GF-D8 (cell line): ENCODE measurements at places on chromosomes 11 and 22.
A peak's percentile ranks its signal among the peaks of the same experiment; 100 is the strongest.

DNA sequence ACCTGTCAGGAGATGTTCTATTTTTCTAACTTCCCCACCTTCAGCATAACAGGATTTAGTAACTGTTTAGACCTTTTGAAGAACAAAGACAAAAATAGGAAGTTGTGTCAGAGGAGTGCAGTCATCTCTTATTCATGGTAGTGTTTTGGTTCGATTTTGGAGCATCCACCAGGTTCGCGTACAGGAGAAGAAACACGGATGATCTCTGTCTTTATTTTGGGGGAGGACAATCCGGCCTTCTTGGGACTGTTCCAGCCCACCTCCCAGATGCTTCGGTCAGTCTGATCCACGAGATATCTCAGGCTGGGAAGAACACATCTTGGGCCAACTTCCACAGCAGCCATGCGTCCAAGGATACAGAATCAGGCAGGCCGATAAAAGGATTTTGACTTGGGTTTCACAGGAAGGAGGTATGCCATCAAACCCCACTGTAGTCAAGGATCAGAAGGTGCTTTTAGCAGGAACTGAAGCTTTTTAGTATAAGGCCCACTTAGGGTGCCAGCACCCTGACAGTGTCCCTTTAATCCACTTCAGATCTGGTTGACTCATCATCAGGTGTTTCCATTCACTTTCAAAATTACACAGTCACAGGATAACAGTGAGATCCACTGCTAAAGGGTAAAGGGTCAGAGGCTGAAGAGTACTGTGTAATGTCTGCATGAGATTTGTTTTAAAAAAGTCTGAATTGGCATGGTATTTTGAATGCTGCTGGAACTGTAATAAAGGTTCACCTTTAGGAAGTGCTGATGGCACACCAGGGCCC lies 16.5 kb downstream of the PATZ1 start:
- no peak for DNase-seq

DNA sequence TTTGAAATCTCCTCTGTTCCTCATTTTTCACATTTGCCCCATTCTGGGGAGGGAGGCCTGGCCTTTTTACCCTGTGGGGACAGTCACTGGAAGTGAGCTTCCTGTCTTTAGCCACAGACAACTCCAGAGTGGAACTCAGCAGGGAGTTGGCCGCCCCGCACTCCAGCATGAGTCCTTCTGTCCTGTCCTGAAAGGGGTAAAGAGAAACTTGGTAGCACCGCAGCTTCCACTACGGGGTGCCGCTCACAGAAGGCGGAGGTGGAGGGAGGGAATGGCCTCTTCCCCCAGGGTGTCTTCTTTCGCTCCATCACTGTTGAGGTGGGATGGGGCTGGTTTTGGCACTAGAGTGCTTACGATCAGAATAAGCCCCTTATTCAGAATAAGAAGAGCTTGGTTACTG lies 132.2 kb downstream of the ST3GAL4 start:
- DNase-seq, result no peak

- DNase-seq, result no peak
Measured at GRCh38 chr22:30411780-30412179, 13.8 kb upstream of the MTFP1 start.

GRCh38 chr22:39457198-39457555 lies 365 bp downstream of the MGAT3 start:
- no peak for DNase-seq

DNA sequence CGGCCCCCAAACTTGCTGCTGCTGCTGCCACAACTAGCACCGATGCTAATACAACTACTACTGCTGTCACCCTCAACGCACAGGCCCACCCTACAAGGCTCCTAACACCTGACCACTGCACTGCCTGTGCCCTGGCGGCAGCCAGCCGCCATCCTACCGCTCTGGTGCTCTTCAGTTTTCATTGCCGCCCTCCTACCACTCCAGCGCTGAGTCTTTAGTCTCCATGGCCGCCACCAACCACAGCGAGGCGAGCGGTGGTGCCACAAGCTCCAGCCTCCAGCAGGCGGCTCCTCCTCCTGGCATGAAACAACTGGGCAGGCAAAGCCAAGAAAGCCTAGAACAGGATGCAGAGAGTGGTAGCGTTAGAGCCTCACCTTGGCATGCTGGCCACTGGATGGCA lies 5.0 kb upstream of the RFPL3 start:
- DNase-seq, result no peak

- DNase-seq, result no peak
Measured at GRCh38 chr22:44003405-44004103, 20.5 kb upstream of the PARVB start.

DNA sequence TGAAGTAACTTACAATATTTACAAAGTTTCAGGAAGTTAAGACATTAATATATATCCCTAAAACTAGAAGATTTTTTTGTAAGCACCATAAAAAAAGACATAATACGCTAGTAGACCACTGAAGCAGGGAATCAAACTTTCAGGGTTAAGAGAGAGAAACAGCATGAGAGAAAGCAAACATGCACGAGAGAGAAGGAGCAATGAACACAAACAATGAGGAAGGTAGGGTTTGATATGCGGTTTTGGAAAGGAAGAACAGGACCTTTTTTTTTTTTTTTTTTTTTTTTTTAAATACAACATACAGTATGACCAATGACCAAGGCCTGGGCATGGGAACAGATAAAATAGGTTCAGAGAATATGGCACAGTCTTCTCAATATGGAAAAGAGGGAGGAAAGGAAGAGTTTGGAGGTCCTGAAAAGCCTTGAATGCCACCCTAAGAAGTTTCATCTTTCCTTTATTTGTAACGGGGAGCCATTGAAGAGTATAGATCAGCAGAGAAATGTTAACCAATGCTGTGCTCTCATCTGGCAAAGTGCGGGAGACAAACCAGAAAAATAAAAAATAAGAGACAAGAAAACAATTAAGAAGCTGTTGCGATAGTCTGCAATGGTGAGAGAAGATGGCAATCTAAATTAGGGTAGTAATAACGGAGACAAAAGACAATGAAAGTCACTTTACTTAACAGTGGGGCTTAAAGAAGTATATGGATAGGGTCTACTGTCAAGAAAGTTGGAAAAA lies 101.0 kb downstream of the USP35 start:
- peak; percentile 83 for DNase-seq

DNA sequence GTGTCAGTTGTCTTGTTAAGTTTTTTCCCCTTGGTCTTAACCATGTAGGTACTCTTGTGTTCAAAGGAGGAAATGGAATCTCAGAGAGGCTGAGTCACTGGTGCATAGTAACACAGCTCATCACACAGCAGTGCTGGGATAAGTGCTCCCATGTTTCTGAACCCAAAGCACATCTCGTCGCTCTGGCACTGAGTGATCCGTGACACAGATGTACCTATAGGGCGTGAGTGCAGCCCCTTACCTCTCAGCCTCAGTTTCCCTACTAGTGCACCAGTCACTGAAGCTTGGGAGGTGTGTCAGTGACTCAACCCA lies 234.0 kb downstream of the ST3GAL4 start:
- no peak for DNase-seq

DNA sequence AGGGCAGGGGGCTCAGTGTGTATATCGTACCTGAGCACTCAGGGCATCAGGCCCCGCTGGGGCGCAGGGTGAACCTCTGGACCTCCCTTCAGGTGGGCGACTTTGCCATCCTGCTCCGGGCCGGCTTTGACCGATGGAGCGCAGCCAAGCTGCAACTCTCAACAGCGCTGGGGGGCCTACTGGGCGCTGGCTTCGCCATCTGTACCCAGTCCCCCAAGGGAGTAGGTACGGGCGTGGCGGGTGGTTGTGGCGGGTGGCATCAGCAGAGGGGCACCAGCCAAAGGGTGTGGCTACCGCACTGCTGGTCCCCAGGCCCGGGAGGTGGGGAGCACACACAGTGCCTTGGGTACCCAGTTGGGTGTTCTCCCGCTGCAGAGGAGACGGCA lies 6.3 kb downstream of the SLC39A13 start:
- no peak for DNase-seq

GRCh38 chr11:109138196-109138595 lies 283.8 kb upstream of the C11orf87 start:
- no peak for DNase-seq

DNA sequence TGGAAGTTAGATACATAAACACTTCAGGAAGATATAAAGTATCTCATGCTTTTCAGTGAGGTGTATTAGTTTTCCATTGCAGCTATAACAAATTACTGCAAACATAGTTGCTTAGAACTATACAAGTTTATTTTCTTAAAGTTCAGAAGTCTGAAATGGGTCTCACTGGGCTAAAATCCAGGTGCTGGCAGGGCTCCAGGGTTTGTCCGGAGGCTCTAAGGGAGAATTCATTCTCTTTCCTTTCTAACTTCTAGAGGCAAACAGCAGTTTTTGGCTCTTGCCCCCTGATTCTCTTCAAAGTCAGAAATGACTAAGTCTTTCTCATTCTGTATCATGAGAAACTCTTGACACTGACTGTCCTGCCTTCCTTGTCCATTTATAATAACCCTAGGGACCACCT lies 138.8 kb downstream of the AASDHPPT start:
- no peak for DNase-seq

DNA sequence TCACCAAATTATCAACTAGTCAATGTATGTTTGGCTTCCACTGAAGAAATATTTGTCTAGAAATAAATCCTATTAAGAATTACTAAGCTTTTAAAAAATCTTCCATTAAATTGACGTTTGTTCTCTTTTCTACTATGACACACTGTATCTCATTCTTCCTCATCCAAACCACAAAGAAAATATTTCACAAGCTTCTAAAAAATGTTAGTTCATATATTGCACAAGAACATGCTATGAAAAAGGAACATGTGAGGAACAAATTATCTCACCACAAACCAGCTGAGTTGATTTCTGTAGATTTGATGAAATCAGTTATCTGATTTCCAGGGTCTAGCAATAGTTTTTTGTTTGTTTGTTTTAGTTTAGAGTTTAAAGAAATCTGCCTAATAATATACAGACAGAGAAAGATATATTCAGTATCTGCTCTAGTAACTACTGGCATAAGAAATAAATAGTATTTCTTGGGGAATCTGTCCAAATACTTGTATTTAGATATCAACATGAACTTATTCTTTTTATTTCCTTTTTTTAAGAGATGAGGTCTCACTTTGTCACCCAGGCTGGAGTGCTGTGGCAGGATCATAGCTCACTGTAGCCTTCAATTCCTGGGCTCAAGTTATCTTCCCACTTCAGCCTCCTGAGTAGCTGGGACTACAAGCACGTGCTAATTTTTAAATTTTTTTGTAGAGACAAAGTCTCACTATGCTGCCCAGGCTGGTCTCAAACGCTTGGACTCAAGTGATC lies 161.7 kb downstream of the ATG16L2 start:
- DNase-seq, result peak; percentile 97

DNA sequence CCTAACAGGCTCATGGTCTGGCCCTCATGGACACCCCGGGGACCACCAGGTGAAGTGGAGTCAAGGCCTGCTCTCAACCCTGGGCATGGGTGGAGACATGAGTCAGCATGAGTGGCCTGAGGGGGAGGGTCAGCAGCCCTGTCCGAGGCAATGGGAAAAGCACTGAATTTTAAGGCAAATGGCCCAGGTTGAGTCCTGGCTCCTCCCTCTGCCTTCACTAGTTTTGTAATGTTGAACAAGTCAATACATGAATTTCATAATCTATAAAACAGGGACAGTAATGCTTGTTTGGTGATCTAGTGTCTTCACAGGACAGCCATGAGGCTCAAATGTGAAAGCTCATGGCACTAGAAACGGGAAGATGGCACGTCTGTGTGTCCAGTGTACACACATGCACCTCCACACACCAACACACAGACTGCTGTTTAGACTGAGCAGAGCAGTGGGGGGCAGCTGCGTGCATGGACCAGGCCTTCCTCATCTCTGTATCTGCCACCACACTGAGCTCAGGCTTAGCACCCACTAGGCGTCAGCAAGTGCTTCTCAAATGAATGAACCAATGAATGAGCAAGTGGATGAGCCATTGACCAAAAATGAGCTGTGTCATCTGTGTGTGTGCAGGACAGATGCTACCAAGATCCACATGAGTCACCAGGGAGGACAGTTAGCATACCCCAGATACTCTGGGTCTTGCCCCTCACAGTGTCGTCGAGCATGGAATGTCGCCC lies 63.4 kb downstream of the NRXN2 start:
- no peak for DNase-seq

GRCh38 chr22:40509401-40510134 lies 127.0 kb downstream of the MRTFA start:
- peak; percentile 74 for DNase-seq

GRCh38 chr11:92388380-92388779 lies 163.8 kb downstream of the FAT3 start:
- DNase-seq, result no peak

GRCh38 chr11:62786318-62787004 lies 741 bp upstream of the TMEM179B start:
- peak; percentile 47 for DNase-seq

DNA sequence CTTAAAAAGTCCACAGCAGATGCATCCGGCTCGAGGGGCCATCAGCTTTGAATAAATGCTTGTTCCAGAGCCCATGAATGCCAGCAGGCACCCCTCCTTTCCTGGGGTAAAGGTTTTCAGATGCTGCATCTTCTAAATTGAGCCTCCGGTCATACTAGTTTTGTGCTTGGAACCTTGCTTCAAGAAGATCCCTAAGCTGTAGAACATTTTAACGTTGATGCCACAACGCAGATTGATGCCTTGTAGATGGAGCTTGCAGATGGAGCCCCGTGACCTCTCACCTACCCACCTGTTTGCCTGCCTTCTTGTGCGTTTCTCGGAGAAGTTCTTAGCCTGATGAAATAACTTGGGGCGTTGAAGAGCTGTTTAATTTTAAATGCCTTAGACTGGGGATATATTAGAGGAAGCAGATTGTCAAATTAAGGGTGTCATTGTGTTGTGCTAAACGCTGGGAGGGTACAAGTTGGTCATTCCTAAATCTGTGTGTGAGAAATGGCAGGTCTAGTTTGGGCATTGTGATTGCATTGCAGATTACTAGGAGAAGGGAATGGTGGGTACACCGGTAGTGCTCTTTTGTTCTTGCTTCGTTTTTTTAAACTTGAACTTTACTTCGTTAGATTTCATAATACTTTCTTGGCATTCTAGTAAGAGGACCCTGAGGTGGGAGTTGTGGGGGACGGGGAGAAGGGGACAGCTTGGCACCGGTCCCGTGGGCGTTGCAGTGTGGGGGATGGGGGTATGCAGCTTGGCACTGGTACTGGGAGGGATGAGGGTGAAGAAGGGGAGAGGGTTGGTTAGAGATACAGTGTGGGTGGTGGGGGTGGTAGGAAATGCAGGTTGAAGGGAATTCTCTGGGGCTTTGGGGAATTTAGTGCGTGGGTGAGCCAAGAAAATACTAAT lies 1.9 kb downstream of the NEAT1 start:
- no peak for DNase-seq

DNA sequence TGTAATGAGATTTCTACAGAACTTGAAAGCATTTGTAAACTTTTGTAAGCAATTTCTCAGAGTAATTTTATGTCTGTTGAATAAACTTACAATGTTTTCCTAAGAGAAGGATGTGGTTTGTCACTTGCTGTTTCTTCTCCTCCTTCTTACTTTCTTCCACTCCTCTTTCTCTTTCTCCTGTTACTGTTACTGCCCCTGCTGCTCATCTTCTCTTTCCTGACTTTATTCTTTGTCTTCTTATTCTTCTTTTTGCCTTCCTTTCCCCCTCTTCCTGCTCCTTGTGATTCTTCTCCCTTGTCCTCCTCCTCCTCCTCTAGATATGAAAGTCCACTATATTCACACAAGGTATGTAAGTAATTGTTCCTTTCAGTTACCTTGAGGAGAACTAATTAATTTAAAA lies 31.1 kb upstream of the MMP7 start:
- DNase-seq, result no peak

GRCh38 chr22:25602445-25602844 lies 38.0 kb downstream of the GRK3 start:
- no peak for DNase-seq
